Aorta (tissue), 5 donors: ENCODE measurements at places on chromosomes 3 and 15. TPM values are rescaled to one million over a fixed set of nuclear protein-coding genes. Genes with fewer than 3 reads are reported as not detected.

GRCh38 chr3:179739816-179740594, 87.2 kb downstream of the USP13 start:
- no peak for DNase-seq

DNA sequence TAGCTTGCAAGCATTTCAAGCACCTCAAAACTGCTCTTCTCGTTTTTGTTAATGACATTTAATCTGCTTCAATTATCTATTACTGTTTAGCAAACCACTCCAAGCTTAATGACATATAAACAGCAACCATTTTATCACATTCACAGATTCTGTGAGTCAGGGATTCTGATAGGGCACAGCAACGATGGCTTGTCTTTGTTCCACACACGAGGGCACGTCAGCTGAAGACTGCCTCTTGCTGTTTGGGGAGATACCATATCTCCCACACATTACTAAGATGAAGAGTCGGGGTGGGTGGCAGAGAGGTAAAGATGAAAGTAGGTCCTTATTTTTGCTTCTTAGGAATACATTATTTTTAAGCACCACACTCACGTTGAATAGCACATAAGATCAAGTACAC, 19.3 kb downstream of the CPOX start:
- no peak for DNase-seq

DNA sequence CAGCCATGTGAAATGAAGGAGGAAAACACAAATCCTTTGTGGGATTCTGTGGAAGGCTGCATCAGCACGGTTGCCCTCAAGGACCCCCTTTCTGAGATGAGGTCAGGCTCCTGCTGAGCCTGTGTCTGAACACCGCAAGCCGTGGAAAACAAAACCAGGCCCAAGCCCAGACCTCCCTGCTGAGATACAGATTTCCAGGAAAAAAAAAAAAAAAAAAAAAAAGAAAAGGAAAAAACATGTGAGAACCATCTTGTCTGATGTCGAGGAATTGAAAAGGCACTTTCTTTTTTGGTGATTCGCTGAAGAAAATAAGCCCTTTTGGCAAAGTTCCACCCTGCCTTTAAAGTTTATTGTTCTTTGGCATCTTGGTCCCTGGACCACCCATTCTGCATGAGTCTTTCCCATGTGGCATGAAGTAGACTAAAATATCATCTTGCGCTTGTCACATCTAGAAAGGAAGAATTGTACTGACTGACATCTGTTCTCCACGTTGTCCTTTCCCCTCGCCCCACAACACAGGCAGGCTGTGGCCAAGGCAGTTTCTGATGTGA, 117.6 kb downstream of the CHST2 start:
- no peak for DNase-seq

DNA sequence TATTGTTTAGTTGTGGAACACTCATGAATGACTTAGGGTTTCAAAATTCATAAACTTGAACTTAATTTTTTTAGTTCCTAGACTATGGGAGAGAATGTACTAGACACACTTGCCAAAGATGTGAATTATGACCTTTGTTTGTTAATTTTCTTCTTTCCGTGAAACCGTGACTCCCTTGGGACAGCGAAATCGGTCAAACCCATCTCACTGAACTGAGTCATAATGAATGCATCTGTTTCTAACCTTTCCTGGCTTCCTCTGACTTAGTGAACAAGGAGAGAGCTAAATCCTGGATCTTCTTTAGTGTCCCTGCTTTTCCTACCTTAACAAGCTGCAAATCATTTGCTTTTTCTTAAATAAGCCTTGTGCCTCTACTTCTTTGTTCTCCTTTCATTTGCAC, 85.5 kb downstream of the LARS2 start:
- no peak for DNase-seq

DNA sequence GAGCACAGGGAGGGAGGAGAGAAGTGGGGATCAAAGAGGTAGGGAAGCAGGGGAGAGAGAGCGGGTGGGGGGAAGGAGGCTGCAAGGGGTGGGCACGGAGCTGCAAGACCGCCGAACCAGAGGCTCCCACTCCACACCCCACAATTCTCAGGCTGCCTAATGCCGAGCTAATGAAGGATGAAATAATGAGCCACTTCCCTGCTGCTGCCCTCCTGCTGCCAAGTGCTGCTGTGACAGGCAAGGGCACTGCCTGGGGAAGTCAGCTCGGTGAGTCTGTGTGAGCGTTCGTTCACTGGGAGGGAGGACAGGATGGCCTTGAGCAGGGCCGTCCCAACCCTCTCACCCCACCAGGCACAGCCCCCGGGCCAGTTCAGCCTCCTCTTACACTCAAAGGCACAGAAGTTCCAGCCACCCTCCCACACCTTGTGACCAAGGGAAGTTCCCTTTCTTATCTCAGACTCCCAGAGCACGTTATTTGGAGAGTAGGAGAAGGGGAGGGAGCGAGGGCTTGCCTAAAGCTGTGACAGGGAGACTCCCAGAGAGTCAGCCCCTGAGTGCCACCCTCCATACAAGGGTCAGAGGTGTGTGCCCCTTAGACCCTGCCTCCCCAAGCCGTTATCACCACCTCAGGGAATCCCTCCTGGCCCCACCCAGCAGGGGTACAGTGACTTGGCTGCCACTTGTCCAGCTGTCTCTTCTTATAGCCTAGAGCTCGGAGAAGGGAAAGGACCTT, 12.4 kb downstream of the GLYCTK start:
- DNase-seq = no peak

- DNase-seq = no peak
Measured at GRCh38 chr3:179671747-179672242, 19.0 kb downstream of the USP13 start.

DNA sequence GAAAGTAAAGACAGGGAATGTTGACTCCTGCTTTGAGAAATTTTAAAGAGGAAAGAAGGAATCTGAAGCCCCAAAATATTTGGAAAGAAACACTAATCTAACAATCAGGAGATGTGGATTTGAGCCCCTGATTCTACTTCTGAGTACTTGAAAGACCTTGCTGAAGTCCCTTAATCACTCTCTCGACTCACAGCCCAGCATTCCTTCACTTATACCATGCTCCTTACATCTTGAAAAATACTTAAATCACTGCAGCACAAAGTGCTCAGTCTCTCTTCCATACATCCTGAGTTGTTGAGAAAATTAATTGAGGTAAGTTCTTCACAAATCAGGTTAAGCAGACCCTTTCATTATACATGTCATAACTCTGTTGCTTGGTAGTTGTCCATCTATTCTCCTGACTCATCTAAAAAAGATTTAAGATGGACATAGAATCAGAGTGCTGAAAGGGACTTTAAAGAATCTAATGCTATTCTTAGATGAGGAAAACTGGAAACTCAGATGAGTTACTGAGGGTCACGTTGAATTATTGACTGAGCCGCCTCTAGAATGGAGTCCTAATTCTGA, 72.8 kb upstream of the THSD4 start:
- no peak for DNase-seq

- peak; percentile 96 for DNase-seq
Measured at GRCh38 chr15:73908030-73908821, 18.0 kb upstream of the LOXL1 start.

DNA sequence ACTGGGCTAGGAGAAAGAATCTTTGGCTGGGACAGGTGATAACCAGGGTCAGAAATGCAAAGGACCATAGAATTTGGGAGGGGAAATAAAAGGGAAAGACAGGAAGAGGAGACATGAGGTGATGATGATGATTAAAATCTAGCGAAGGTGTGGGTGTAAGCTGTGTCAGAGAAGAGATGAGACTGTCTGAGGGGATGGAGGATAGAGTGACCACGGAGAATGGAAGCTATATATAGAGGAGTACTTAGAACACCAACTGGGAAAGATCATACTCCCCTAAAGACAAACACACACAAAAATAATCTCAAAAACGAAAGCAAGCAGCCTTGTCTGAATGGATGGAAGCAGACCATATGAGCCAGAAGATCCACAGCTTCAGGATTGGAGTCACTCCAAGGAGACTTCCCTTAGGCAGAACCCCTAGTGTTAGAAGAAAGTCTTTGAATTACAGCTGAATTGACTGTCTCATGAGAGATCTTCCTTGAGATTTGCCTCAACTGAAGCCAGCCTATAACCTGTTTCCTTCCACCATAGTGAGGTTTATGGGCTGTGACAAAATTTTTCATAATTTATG, 115.2 kb upstream of the DAZL start:
- DNase-seq = no peak

DNA sequence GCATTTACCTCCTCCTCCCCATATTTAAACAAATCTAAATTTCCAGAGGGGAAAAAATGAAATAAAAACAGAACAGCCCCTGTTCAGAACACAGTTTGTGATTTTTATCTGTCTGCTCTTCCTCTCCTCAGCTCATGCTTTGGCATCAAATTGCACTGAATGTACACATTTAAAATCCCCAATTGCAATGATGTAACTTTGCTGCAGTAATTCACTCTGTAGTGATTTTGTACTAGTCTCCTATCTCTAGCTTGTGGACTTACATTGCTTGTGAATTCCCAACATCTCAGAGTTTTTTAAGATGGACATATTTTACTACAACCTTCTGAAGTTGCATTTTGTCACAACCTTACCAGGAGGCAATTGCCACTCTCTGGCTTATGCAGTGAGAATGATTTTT, 81.6 kb upstream of the ROBO2 start:
- DNase-seq = no peak

- no peak for DNase-seq
Measured at GRCh38 chr3:126294211-126294808, 62.9 kb downstream of the KLF15 start.

DNA sequence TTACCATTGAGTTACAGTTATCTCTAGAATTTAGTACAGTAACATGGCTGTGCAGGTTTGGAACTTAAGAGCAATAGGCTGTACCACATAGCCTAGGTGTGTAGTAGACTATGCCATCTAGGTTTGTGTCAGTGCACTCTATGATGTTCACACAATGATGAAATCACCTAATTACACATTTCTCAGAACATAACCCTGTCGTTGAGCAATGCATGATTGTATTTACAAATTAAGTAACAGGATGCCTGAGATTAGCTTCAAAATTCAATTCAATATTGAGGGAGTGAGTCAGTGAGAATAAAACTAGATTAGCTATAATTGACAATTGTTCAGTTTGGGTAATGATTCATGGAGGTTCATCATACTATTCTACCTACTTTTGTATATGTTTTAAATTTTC, 633.8 kb downstream of the IGSF11 start:
- DNase-seq = no peak

DNA sequence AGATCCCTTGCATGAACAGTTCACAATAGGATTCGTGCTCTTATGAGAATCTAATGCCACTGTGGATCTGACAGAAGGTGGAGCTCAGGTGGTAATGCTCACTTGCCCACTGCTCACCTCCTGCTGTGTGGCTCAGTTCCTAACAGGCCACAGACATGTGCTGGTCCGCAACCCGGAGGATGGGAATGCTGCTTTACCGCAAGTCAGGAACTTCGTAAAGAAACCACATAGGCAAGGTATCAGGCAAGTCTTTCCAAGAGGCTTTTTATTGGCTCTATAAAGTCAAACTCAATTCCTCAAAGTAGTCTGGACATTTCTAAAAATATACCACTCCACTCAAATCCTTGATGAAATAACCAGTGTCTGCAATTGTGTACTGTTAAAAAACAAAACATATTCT, 56.1 kb downstream of the OSTN start:
- no peak for DNase-seq

GRCh38 chr3:107963581-107963980, 127.2 kb downstream of the CD47 start:
- DNase-seq = no peak

GRCh38 chr3:169662843-169663160, 710 bp downstream of the MECOM start:
- no peak for DNase-seq

- no peak for DNase-seq
Measured at GRCh38 chr3:13083898-13084297, 10.7 kb upstream of the IQSEC1 start.

GRCh38 chr3:52402706-52403270, 42.1 kb downstream of the SEMA3G start:
- DNase-seq = peak; percentile 50

GRCh38 chr3:141901914-141902313, 25.5 kb downstream of the ATP1B3 start:
- no peak for DNase-seq

GRCh38 chr3:165148876-165149441, 47.2 kb downstream of the SLITRK3 start:
- no peak for DNase-seq

GRCh38 chr3:167228135-167228534, 152.0 kb downstream of the ZBBX start:
- no peak for DNase-seq

- DNase-seq = no peak
Measured at GRCh38 chr3:130604806-130605205, 87.8 kb downstream of the COL6A6 start.

GRCh38 chr3:98577178-98577895, 16.1 kb downstream of the CPOX start:
- DNase-seq = no peak

GRCh38 chr15:69793781-69794451, 303.8 kb downstream of the TLE3 start:
- DNase-seq = peak; percentile 87

GRCh38 chr3:37982331-37982730, 8.3 kb upstream of the VILL start:
- no peak for DNase-seq

DNA sequence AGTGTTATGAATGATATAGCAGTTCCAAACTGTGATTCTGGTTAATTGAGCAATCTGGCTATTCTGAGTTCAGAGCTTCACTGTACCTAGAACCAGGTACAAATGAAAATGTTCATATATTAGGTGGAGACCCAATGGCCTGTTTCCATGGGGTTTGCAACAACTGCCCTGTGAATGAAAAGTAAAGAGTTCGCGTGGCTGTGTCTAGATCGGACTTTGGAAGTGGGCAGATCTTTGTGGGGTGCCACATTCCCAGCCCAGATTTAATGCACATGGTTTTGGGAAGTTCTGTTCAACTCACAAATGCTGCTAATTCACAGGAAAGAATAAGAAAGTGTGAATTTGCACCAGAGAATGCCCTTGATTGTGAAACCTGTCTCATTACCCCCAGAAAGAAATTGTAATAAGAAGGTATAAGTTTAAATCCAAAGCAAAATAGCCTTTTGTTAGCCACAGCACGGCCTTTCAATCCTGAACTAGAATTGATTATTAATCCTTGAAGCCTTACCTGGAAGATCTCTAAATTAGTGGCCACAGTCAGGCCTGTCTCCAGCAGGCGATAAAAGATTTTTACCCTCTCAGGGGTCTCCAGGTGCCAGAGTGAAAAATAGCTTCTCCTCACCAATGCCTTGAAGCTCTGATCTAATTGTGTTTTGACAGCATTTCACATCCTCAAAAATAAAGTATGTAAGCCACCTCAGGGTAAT, 22.6 kb downstream of the WHAMM start:
- no peak for DNase-seq

GRCh38 chr3:72344647-72345046, 503.6 kb downstream of the SHQ1 start:
- no peak for DNase-seq

DNA sequence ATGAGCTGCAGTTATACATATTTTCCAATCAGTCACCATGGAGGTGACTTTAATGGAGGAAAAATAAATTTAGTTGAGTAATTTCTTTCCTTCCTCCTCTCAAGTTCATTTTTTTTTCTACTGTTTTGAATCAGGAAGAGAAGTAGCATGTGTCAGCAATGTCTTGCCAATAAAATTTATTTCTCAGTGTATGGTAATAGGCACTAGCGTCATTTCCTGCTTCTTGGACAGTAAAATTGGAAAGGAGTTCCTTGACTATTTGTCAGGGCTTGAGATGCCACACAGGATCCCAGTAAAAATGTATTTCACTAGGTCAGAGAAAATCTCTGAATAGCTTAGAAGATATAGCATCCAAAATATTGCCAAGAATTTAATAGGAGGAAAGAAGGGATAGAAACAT, 605.9 kb downstream of the ROBO1 start:
- no peak for DNase-seq

POPDC2 gene
- total RNA-seq = 11.5 TPM

ARPIN gene
- total RNA-seq = 35.4 TPM

C15orf39 gene
- total RNA-seq = 26.8 TPM

GRM2 gene
- 0.87 TPM for total RNA-seq
